Stimulated activated CD4-positive, alpha-beta T cell treated with anti-CD3 and anti-CD28 coated beads, Interleukin-4, amount 100 ng/mL, for 1 hour (primary cell): ENCODE measurements at places on chromosomes 2 and 18.

DNA sequence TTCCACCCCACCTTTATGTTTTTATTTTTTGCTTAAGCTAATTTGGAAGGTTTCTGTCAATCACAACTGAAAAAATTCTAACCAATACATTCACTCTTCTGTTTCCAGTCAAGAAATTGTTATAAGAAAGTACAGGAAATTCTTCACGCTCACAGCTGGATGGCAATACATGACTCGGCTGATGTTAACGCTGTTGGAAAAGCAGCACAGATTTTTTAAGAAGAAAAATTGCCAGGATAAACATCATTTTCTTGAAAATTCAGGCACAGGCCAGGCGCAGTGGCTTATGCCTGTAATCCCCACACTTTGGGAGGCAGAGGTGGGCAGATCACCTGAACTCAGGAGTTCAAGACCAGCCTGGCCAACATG lies 46.1 kb downstream of the STPG4 start:
- no peak for DNase-seq

DNA sequence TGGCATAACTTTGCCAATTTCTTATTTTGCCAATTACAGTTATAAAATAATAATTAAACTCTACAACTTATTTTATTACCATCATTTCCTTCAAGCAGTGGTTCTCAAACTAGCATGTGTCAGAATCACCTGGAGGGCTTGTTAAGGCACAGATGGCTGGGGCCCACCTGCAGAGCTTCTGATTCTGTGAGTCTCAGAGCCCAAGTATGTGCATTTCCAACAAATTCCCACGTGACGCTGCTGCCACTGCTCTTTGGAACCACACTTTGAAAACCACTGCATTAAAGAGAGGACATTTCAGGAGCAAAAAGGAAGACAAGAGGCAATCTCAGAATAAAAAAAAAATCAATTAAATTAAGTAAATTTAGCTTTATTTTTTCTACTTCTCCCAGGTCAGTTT lies 94.0 kb upstream of the HNRNPA3 start:
- DNase-seq, result no peak

- DNase-seq, result no peak
Observed at GRCh38 chr2:95297639-95298395, 670 bp downstream of the KCNIP3 start.

GRCh38 chr2:218097975-218098374 lies 27.9 kb upstream of the CXCR2 start:
- no peak for DNase-seq

- no peak for DNase-seq
Observed at GRCh38 chr2:180630756-180631155, 349.6 kb upstream of the UBE2E3 start.

GRCh38 chr2:164066095-164066494 lies 330.3 kb upstream of the FIGN start:
- no peak for DNase-seq

DNA sequence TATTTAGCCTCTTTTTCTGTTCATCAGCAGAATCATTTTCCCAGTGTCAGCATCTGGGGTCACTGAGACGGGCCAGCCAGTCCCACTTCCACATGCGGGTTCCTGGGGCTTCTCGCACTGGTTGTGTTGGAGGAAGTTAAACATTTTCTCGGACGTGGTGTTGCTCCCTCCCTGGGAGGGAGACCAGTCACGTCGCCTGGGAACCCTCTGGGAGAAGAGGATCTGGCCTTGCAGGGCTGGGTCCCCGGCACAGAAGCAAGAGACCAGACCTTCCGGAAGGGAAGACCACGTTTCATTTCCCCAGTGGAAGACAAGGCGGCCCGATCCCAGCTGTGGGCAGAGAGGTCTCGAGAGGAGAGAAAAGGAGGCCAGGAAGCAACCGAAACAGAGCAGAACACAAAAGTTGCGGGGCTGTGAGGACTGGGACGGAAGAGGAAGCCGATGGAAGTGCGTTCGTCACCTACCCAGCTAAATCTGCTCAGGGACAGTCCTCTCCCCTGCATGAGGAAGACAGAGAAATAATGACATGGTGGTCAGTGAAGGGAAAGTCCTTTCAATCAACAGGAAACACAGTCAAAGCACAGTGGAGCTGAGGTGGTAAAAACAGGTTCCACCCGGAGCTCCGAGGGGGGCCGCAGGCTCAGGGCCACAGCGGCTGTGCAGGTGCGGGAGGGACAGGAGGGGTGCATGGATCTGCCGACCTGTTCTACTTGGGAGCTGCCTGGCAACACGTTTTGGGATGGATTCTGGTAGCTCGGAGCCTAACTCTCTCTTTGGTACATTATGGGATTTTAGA lies 144.4 kb downstream of the MBP start:
- DNase-seq, result no peak

DNA sequence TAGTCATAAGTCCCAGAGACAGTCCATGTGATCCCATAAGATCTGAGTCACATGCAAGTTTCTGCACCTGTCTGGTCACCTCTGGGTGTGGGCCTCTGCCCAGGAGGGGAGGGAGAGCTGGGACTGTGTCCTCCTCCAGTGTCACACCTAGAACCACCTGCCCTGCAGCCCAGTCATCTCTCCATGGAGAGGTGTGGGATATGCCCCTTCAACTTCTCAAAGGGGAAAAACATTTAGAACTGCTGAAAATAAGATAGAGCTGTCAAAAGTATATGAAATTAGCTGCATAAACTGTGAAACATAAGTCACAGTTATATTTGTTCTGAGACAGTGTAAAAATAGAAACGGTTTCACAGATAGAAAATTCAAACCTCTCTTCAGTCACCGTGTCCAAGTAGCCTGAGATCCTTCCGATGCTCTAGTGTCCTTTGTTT lies 55.4 kb downstream of the NGEF start:
- no peak for DNase-seq

DNA sequence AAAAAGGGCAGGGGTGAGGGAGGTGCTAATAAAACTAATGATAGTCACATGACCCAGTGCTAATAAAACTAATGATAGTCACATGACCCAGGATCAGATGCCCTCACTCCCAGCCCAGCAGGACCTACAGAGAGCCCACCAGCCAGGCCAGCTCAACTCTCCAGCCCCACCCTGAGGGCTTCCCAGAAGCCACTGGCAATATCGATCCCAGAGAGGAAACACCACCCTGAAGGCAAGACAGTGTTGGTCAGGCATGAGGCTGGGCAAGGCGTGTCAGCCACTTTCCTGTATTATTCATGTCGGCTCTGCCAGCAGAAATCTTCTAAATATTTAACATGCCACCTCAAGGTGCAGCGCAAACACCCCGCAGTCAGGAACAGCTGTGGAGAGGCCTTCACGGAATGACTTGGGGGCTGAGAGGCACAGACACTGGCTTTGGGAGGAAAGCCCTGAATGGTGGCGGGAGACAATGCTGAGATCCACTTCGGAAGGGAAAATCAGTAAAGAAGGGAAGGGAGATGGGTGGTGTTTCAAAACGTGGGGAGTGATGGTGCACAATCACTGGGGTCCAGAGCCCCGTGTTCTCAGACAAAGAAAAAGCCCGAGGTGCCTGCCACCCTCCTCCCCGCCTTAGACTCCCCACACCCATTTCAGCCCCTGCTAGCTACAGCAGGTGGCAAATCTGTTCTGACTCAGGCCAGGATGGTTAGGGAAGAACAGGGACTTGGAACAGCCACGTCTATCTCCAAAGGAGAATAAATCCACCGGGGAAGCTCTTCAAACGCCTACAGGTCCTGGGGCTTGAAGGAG lies 1.4 kb downstream of the REEP1 start:
- DNase-seq, result no peak

DNA sequence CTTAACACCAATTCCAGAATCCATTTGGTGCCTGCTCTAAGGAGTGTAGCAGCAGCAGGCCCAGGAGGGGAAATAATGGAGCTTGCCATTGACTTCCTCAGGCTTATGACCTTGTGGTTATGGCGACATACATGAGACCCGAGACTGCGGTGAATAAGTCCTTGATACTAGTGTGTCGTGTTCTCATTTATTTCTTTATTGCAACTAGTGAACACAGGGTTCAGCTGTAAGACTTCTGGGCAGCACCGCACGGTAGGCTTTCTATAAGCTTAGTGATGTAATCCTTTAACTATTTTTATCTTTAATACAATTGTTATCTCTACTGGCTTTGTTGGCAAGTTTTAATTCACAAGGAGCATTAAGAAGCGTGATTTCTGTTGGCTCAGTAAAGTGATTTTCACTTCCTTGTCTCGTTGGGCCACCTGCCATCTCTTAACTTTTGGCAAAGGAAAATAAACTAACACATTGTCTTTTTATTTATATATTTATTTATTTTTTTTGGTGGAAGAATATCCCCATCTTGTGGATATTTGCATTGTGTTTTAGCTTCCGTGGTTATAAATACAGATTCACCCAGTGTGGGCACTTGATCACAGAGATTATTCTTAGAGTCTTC lies 139.8 kb downstream of the LTBP1 start:
- no peak for DNase-seq

DNA sequence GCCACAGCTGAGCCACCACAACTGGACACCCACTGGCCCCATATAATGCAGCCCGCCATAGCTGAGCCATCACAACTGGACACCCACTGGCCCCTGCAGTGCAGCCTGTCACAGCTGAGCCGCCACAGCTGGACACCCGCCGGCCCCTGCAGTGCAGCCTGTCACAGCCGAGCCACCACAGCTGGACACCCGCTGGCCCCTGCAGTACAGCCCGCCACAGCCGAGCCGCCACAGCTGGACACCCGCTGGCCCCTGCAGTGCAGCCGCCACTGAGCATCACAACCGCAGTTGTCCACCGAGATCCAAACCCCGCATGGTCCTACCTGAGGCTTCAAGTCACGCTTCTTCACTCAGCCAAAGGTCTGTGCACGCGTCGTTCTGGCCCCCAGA lies 134.2 kb downstream of the PXDN start:
- no peak for DNase-seq

GRCh38 chr2:209423562-209424198 lies at the start of gene MAP2:
Gene MAP2, plus strand, starts transcription at chr2:209424047. Its CDS starts 229,124 bp downstream, at chr2:209653171.
- peak; percentile 69 for DNase-seq

GRCh38 chr2:17228461-17228860 lies 289.8 kb downstream of the RAD51AP2 start:
- no peak for DNase-seq

- no peak for DNase-seq
Observed at GRCh38 chr18:53817976-53818950, 406.2 kb downstream of the MBD2 start.

DNA sequence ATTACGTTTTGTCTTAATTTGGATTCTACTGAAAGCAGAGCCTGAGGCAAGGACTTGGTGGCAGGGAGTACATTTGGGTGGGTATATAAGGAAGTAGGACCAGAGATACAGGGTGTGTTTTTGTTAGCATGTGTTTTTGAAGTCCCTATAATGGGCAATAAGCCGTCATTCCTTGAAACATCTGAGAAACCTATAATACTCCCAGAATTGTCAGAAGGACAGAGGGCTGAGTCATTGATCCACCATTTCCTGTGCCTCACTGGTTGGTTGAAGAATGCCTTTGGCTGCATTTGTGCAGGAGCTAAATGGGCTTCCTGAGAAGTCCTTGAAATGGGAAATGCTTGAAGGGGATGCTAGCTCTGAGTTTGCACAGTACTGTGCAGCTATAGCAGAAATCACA lies 281.8 kb upstream of the ZEB2 start:
- DNase-seq, result no peak

GRCh38 chr2:159875083-159875482 lies 77.1 kb upstream of the CD302 start:
- DNase-seq, result no peak

DNA sequence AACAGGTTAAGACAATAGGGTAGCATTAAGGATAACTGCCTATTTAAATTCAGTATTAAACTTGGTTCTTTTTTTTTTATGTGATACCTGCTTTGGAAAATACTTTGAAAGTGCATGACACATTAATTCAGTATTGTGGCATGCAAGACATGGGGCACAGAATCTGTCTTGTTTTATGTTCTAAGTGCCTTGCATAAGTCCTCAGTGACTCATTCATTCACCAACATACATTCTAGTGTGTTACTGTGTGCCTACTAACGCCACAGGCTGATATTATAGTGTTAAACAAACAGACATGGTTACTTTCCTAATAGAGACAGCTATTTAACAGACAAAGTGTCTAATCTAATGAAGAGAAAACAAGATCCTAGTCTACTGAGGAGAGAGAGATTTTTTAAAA lies 91.7 kb downstream of the GCA start:
- no peak for DNase-seq

GRCh38 chr2:12819103-12819475 lies 102.4 kb downstream of the TRIB2 start:
- DNase-seq, result no peak

DNA sequence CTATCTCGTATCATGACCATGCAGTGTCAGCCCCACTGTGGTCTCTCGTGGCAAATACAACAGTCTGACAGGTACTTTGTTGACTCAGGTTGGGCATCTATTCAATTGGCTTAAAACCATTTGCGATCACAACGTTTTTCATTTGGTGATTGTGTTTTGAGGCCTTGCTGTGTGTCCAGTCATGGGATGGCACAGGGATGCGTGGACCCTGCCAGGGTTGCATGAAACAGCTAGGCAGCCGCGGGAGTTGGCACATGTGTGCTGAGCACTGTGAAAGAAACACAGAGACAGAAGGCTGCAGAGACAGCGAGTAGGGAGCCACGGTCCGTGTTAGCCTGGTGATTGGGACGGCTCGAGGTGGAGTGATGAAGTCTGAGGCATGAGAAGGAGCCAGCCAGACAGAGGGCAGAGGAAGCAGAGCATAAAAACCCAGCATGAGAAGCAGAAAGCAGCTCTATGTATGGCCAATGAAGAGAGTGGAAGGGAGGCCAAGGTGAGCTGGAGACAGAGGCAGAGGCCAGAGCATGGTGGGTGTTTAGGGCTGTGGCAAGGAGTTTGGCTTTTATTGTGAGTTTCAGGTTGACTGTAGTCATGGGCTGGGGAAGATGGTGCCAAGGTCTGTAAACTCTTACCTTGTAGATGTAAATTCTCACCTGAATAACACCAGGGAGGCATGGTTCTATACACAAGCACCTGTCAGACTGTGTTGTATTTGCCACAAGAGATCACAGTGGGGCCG lies 31.8 kb upstream of the IL1R1 start:
- no peak for DNase-seq

GRCh38 chr18:63302636-63303405 lies 16.7 kb downstream of the BCL2 start:
- no peak for DNase-seq

DNA sequence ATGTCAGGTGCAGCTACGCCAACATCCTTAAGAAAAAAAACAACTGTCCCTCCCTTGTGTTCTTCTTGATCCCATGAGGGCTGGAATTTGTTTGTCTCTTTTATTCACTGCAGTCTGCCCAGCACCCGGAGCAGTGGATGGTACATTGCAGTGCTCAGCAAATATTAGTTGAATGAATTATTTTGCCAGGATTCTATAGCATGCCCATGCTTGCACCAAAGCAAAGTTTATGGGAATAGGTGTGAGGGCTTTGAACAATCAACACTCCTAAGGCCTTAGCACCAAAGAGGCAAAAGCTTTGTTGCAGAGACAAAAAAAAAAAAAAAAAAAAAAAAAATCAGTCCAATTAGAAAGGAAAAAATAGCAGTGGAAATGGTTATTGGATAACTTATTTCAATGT lies 28.7 kb upstream of the DCC start:
- DNase-seq, result no peak

DNA sequence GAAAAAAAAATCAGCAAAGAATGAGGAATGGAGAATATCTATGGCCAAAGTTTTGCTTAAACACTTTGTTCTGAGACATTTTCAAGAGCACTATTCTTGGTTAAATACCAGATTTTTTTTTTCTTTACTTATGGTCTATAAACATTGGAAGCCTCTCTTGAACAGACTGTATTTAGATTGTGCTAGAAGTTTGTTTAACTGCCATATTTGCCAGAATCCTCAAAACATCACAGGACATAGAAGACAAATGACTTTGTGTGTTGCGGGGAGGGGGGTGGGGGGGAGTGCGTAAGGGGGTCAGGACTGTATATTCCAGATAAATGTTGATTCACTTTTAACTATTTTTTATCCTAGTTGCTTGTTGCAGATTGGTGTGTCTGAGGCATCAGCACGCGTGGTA lies 262.0 kb downstream of the MEIS1 start:
- no peak for DNase-seq
